ENCODE measurements at places on chromosomes 5 and 9.

DNA sequence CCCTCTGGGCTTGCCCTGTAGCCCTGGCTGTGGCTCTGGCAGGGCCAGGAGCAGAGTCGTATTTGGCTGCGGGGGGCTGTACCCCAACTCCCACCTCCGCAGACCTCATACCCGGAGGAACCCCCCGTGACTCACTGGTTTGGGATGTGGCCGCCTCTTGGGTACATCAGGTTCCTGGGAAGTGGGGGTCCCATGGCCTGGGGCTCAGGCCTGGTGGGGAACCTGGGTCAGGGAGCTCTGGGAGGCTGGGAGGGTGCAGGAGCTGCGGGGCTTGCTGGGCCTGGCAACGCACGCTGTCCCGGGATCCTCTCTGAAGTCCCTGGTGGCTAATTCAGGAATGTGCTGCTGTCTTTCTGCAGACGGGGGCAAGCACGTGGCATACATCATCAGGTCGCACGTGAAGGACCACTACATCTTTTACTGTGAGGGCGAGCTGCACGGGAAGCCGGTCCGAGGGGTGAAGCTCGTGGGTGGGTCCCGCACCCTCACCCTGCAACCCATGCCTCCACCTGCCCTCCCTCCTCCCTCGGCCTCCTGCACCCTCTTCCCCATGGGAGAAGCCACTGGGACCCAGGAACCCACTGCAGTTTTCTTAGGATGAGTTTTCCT, 2.4 kb downstream of the LCN1 start:
- DNase-seq: no peak

GRCh38 chr5:14166437-14166836, 23.3 kb downstream of the TRIO start:
- DNase-seq: no peak

- no peak for DNase-seq
Observed at GRCh38 chr5:103086547-103086946, 33.4 kb downstream of the GIN1 start.

GRCh38 chr5:69213513-69214215, 21.0 kb upstream of the CDK7 start:
- no peak for DNase-seq

GRCh38 chr5:132808448-132808847, 4.7 kb upstream of the SOWAHA start:
- no peak for DNase-seq

- no peak for DNase-seq
Observed at GRCh38 chr9:14097666-14098415, 216.1 kb downstream of the NFIB start.

GRCh38 chr9:1962122-1962521, 53.0 kb upstream of the SMARCA2 start:
- DNase-seq: no peak

- no peak for DNase-seq
Observed at GRCh38 chr9:129712634-129713401, 40.0 kb downstream of the PTGES start.

GRCh38 chr9:126335837-126336735, 9.5 kb downstream of the MVB12B start:
- DNase-seq: no peak

- DNase-seq: no peak
Observed at GRCh38 chr9:24624481-24624880, 78.8 kb upstream of the IZUMO3 start.

DNA sequence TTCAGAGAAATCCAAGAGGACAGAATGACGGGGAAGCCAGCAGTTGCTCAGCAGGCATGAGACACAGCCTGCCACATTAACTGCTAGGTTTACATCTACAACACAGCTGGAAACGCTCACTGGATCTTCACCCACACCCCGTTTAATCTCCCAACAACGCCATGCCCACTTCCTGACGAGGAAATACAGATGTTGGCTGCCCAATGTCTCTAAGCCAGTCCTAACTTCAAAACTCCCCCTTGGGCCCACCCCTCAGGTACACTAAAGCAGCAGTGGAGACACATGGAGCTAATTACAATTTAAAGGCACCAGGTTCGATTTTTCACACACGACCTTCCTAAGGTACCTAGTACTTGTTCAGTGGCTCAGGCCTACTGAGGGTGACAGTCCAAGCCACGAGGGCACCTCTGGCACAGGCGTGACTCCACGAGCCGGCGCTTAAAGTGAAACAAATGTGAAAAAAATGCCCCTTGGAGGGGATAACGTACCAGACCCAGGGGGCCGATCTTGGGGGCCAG, 904 bp downstream of the RPL12 start:
- no peak for DNase-seq

GRCh38 chr5:127820910-127821553, 117.8 kb downstream of the CCDC192 start:
- DNase-seq: no peak

DNA sequence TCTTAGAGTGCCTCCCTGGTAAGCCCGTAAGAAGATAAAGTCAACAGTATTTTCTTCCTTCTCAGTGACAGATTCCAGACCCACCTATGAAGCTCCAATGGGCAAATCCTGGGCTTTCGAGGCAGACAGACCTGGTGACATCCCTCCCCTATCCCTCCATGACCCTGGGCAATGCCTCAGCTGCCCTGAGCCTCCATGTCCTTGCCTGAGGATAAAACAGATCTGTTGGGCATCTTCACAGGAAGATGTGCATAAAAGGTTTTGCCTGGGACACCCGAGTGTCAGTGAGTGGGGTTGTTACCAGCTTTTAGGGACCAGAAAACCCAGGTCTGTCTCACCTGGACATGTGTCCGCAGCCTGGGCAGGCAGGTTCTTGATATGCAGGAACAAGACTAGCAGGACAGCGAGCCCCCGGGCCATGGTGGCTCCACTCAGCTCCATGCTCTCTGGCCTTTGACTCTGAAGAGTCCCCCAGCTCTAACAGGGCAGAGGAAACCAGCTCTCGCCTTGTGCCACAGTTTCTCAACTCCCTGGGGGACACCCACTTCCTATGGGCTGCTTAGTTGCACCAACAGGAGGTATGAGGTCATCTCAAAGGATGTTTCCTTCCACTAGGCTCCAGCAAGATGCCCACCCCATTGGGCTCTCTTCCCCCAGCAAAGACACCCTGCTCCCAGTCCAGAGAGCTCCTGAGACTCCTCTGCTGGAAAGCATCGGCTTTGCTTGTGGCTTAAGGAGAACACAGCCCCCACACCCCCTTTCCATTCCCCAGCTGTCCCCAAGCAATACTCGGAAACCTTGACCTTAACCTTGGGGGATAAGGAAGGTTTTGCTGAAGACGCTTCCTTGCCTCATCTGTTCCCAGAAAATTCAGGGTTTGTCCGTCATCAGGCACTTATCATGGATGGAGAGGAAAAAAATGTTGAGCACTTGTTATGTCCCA, at the start of gene FCN1:
TSS of gene FCN1 (minus strand) at position 482 of the 943 bp plus-strand sequence. CDS start at position 441, 41 bp downstream.
- no peak for DNase-seq

GRCh38 chr5:30525353-30525752, 668.1 kb upstream of the CDH6 start:
- DNase-seq: no peak

- DNase-seq: no peak
Observed at GRCh38 chr5:8239198-8239597, 370.2 kb downstream of the MTRR start.

GRCh38 chr5:141603923-141604717, 14.7 kb downstream of the DIAPH1 start:
- no peak for DNase-seq

Data from T-helper 2 cell treated with Interferon-gamma antibody and Interleukin-4, amounts not matched to agents 5 μg/mL and 100 μg/mL, for 36 hours (primary cell).